ENCODE measurements at places on chromosomes 3 and 15.

GRCh38 chr15:100234158-100235029, 107.4 kb downstream of the ADAMTS17 start:
- DNase-seq: no peak

GRCh38 chr15:36867436-36867835, 232.9 kb downstream of the MEIS2 start:
- DNase-seq: no peak

GRCh38 chr3:51139616-51140015, 245.5 kb upstream of the MANF start:
- DNase-seq: no peak

DNA sequence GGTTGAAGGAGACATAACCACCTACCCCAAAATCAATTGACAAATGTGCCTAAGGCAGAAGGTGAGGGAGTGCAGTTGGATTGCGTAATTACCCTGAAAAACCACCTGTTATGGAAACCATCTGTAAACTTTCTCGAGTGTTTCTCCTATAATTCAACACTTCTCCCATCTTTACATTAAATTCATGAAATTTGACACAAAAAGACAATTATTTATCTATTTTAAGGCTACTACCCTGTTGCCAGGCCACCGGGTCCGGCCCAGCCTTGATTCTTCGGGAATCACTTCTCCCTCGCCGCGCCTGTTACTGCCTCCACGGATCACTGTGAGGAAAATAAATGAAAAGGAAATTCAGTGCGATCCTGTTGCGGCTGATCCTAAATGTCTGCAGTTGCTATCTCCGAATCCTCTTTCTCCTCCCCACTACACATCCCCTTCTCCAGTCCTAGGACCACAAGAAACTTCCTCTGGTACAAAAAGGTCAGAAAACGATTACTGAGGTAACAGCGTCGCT, 646 bp downstream of the IQCB1 start:
- no peak for DNase-seq

- DNase-seq: no peak
Measured at GRCh38 chr15:39040861-39041260, 476.2 kb upstream of the RASGRP1 start.

GRCh38 chr3:21466476-21466875, 284.5 kb downstream of the ZNF385D start:
- DNase-seq: no peak
